ENCODE measurements at places on chromosomes 7 and 10.
A peak's percentile ranks its signal among the peaks of the same experiment; 100 is the strongest.

GRCh38 chr7:28882869-28883470, 75.2 kb downstream of the TRIL start:
- no peak for DNase-seq

GRCh38 chr10:31771331-31771831, 157.2 kb downstream of the ARHGAP12 start:
- no peak for DNase-seq

GRCh38 chr7:151060416-151061212, 1.2 kb downstream of the SLC4A2 start:
- DNase-seq = peak; percentile 43

DNA sequence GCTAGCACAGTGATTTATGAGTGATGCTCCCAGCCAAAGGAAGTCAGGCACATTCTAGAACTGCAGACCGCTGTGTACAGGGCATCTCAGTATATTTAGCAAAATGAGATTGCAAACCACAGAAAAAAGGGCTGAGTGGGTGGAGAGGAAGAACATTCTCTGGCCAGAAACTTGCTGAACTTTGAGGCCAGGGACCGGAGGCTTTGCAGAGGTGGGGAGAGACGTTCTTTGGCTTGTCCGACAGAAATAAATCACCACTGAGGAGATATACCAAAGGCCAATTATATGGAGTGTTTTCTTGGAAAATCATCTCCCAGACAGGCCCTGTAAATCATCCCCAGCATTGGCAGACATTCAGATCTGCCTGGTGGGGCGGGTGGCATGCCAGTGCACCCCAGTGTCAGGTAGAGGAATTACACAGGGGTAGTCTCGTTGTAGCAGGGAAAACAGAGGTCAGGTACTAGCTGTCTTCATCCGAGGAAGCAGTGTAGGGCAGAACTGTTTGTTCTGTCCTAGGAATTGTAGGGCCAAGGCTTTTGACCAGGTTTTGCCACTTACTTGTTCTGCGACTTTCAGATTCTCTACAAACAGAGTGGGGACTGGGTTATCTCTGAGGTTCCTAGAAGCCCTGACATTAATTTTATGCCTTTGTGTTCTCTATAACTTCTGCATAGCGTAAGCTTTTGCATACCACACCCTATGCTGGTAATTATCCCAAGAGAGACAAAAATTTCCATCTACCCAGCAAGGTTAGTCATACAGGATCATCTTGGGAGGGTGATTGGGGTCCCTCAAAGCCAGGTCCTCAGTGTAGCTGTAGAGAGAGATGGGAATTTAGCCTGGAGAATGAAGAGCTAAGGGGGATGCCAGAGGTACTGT, 655.6 kb downstream of the LRMDA start:
- DNase-seq = peak; percentile 38

- no peak for DNase-seq
Measured at GRCh38 chr10:113945075-113945686, 90.7 kb downstream of the NHLRC2 start.

GRCh38 chr10:17229016-17229716, 1.1 kb downstream of the VIM start:
- peak; percentile 96 for DNase-seq

- no peak for DNase-seq
Measured at GRCh38 chr10:94156453-94156852, 162.7 kb downstream of the PLCE1 start.
